Aorta (tissue), 5 donors: ENCODE measurements at places on chromosomes 7 and 10.

DNA sequence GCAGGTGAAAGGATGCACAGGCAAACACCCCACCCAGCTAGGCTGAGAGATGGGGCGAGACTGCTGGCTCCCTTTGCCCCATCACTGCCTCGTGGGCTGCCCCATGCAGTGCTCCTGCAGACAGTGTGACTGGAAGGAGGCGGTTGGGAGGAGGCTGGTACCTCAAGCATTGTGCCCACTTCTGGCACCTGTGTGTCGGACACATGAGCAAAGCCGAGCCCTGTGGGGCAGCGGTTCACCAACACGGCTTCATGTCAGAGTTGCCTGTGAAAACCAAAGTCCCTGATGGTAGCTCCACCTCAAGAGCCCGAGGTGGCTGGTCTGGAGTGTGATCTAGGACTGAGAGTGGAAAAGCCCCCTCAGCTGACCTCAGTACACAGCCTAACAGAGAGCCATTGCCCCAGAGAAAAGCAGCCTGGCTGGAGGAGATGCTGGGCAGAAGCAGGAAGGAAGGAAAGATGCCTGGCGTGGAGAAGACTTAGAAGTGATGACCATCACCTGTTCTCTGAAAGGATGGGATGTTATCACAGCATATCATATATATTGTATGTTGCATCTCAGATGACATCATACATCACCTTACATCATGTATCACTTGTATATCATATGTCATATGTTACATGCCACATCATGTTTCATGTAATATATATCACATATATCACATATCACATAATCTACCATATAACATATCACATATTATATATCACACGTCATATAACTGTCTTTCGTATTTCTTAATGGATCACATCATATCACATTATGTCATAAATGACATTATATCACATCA, 75.6 kb downstream of the ADCY1 start:
- H3K4me1 ChIP-seq, result no peaks in the 10 kb centered on the region
- H3K27me3 ChIP-seq, result no peaks in the 10 kb centered on the region
- H3K36me3 ChIP-seq, result no peaks in the 10 kb centered on the region

DNA sequence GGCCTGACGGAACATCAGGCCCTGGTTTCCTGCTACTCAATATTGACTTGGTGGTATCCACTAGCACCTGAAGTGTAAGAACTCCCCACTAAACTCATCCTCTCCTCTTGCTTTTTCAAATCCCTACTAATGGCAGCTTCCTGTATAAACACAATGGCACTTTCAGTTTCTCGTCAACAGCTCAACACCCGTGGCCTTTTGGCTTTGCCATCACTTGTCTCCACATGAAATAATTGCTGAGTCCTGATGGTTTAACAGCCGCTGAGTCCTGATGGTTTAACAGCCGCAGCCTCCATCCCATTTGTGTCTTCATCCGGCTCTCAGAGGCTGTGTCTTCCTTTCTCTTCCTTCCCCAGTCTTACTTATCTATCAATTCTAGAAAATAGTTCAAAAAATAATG, 261.4 kb upstream of the PITRM1 start:
- no peak for DNase-seq
- H3K27ac ChIP-seq, result no peak overlapping the region
- no peak overlapping the region for H3K4me3 ChIP-seq
- no peaks in the 10 kb centered on the region for H3K36me3 ChIP-seq
- no peaks in the 10 kb centered on the region for H3K27me3 ChIP-seq
- peaks cover 2% of the 10 kb centered on the region for H3K4me1 ChIP-seq

DNA sequence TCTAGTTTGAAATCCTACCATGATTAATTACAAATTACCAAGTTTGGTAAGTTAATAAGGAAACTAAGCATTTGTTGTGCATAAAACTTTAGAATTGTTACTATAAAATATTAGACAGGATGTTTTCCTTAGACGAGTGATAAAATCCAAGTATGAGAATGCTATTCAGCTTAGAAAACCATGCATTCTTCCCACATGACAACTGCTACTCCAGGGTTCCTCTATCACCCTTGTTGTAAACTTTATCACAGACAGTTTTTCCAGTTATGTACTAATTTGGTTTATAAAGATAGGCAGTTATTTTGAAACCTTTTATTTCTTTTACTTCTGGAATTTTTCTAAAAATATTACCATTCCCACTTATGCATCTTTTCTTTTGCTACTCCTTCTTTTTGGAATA, 52.0 kb downstream of the SIRT1 start:
- no peak for DNase-seq
- no peak overlapping the region for H3K4me3 ChIP-seq
- H3K27ac ChIP-seq, result no peak overlapping the region
- H3K36me3 ChIP-seq, result no peaks in the 10 kb centered on the region
- no peaks in the 10 kb centered on the region for H3K4me1 ChIP-seq

DNA sequence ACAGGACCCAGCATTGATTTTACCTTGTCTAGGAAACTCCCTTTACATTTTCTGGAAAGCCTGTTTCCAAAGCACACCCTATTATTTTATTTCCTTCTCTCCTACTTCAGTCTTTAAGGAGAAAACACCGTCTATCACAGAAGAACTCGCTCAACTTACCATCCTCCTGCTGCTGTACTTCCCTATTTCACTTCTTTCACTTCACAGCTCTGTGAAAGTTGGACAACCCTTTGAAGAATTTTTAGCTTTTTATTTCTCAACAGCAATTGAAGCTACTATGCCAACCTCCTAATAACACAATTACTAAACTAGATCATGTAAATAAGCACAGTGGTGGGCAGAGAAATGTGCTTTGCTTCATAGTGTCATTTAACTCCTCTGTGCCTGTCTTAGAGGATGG, 166.5 kb downstream of the TFEC start:
- no peaks in the 10 kb centered on the region for H3K27me3 ChIP-seq
- no peak for DNase-seq
- no peaks in the 10 kb centered on the region for H3K4me1 ChIP-seq
- no peak overlapping the region for H3K27ac ChIP-seq
- no peak overlapping the region for H3K4me3 ChIP-seq
